ENCODE measurements at places on chromosomes 1 and 21.

DNA sequence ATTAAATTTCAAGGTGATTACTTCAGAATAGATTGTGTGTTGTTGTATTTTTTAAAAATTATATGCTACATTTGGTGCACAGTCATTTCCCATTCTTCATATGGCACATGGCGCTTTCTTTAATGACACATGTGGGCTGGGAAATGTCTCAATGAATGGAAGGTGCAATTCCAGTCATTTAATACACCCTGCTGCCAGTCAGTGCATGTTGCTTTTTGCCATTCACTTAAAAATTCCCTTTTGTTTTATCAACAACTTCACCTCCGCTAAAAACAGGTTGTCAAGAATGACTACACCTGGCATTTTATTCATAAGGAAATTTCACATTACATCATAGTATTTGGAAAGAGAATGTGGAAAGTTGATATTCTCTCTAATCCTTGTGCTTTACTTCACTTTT is 716.4 kb upstream of the ADAMTS5 start:
- DNase-seq = no peak

GRCh38 chr21:31634993-31635392 is 24.5 kb upstream of the SOD1 start:
- no peak for DNase-seq

GRCh38 chr1:176880955-176881595 is 283.4 kb downstream of the ASTN1 start:
- DNase-seq = no peak

- DNase-seq = no peak
Measured at GRCh38 chr1:244157731-244158438, 106.8 kb downstream of the ZBTB18 start.

- DNase-seq = no peak
Measured at GRCh38 chr1:156766298-156767100, 836 bp upstream of the PRCC start.

DNA sequence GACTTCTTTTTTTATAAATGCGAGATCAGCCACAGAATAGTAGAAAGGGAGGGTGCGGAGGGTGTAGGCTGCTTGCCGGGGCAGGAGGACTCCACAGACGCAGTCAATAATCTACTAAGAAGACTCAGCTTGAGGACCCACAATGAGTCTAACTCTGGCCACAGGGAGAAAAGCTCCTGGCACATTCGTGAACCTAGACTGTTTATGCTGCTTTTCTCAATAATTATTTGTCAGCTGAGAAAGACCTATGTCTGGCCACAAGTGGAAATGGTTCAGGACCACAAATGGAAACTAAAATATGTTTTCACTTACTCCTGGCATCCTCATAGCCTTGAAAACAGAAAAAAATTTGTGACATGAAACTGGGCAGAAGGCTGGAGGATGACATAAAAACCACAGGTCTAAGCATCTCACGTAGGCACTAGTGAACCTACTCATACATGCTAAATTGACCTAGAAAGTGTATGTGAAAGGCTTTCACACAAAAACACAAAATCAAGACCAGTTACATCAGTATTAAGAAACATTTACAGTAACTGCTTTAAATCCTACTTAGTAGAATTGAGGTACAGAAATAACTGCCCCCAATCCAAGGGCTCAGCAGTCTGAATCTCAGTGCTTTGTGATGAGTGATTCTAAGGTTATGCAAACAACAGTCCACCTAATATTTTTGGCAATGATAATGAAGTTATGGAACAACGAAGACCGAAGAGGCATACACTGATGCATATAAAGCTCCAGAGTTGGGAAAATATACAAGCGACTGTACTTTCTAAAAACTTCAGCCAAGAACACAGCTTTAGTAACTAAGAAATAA is 159.5 kb downstream of the SLC45A1 start:
- no peak for DNase-seq

DNA sequence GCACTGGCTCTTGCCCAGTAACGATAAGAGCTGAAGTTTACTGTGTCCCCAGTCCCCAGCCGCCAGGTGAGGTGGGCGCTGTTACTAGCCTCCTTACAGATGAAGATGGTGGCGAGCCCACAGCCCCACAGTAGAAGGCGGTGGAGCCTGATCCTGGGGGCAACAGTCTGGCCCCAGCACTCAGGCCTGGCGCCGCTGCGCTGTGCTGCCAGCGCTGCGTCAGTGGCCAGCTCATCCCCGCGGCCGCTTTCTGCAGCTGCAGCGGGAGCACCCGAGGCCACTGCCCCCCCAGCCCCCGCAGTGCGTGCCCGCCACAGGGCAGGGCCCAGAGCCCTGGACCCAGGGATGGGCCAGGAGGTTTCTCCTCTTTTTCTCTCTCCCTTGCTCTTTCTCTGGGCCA is 13.3 kb downstream of the H6PD start:
- no peak for DNase-seq

- DNase-seq = no peak
Measured at GRCh38 chr1:6461051-6461530, 4.9 kb downstream of the TNFRSF25 start.

DNA sequence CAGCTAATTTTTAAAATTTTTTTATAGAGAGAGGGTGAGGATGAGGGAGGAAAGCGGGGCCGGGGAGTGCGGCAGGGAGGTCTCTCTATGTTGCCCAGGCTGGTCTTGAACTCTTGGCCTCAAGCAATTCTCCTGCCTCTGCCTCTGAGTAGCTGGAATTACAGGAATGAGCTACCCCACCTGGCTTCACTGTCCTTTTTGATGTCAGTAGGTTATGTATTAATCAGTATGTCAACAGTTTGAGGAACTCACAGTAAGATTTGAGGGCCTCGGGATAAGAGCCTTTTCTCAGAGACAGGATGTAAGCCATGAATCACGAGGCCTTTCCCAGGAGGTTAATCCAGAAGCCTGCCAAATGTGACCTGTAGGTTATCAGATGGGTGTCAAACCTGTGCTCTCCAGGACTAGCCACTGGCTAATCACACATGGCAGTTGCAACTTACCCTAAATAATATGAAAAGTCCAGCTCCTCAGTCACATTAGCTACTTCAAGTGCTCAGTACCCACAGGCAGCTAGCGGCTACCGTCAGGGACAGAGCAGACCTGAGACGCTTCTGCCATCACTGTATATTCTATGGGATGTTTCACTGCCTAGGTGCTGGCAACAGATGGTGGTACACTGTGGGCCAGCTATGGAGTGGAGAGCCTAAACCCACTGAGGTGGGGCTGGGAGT is 33.1 kb downstream of the TRIM67 start:
- no peak for DNase-seq

DNA sequence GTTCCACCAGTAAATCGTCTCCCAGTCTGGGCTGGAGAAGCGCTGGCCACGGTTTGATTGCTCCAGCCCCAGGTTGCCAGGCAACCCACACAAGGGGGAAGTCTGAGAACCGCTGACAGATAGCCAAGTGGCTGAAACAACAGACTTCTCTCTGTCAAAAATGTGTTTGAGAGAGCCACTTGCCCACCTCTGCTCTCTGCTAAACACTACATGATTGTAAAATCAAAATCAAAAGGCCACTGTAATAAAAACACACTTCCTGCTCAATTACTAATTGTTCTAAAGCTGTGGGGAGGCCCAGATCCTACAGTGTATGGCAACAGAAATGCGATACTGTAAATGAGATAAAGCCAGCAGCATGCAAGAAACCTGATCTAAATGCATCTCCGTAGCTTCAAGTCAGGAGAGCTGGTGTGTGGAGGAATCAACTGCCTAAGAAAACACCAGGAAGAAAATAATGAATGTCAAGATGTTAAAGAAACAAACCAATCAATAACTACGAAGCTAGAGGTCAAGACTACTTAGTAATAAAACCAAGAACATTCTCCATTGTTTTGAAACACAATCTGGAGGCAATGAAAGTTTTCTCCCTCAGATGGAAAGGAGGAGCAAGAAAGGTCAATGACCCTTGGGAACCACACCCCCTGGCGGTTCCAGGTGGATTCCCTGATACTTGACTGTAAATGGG is 121.2 kb downstream of the SLC45A1 start:
- peak; percentile 27 for DNase-seq

GRCh38 chr1:8013800-8014199 is 12.3 kb downstream of the ERRFI1 start:
- no peak for DNase-seq

DNA sequence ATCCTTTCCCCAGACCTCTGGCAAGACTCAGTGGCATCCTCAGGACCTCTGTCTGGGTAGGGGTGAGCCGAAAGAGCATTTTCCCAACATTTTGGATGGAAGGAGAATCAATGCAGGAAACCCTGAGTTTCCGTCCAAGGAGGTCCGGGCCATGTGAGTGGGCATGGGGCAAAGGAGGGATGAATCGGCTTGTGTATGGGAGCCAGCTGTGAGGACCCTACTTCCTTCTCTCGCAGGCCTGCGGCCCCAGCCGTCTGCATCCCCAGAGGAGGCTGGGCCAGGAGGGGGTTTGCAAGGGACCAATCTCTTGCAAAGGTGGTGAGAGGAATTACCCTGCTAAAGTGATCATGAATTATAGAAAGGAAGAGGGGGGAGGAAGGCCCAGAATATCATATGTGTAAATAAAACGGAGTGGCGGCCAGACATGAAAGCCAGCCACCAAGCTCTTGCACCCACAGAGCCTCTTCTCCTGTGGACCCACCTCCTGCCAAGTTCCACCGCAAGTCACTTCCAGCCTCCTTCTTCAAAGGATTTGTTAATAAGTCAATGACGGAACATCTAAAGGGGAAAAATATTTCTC is 48.2 kb upstream of the POU3F1 start:
- DNase-seq = no peak

DNA sequence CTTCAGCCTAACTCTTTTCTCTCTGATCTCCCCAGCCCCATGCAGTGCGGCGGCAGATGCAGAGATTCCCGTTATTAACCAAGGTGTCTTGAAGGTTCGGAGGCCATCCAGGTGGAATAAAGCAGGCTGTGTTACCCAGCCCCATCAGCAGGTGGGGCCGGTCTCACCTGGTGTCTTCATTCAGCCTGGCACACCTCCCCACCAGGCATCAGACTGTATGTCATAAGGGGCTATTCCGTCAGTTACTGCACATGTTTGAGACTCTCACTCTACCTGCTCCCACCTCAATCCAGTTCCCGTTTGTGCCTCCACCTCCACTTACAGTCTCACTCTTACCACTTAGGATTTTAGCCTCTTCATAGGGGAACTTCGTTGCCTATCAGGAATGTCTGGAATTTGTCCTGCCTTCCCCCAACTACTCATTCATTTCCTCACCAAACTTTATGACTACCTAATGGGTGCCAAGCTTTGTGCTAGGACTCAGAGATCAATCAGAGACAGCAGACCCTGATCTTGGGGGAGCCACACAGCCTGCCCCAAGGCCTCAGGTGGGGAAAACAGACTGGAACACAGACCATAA is 170.2 kb downstream of the PLPP3 start:
- DNase-seq = no peak

GRCh38 chr1:23343221-23344110 is 618 bp downstream of the HNRNPR start:
- no peak for DNase-seq

DNA sequence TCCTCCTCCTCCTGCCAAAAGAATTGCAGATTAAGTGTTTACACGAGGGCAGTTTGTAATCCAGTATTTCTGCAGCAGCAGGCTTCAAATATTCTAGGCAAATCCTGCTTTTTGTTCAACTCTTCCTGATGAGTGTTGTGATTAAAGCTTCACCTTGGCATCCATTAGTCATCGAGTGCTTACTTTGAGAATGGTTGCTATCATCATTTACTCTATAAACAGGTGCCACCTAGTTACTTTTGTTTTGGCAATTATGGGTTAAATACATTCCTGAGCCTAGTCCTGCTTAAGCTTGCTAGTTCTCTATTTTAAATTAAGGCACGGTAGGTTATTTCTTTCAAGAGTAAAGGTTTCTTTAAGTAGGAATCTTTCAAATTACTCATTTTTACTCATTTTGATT is 20.3 kb downstream of the PDC start:
- no peak for DNase-seq

DNA sequence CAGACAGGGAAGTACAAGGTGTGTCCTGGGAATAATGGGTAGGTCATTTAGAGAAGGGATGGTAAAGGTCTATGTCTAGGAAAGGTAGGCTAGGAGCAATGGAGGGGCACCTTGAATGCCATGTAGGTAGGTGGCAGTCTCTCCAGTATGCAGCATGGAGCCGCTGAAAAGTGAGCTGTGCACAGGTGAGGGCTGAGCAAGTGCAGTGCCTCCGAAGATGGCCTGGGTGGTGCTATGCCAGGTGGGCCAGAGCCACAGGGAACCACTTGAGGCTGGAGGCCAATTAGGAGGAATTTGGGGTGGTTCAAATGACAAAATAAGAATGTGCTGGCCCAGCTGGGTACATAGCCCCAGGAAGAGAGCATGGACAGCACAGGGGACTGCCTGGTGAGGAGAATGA is 25.0 kb downstream of the RNU5D-1 start:
- no peak for DNase-seq

- DNase-seq = no peak
Measured at GRCh38 chr21:39109596-39110210, 73.5 kb downstream of the PSMG1 start.

- DNase-seq = no peak
Measured at GRCh38 chr21:14270631-14271030, 54.7 kb downstream of the RBM11 start.

GRCh38 chr1:188888386-188888785 is 1589.3 kb downstream of the BRINP3 start:
- no peak for DNase-seq

DNA sequence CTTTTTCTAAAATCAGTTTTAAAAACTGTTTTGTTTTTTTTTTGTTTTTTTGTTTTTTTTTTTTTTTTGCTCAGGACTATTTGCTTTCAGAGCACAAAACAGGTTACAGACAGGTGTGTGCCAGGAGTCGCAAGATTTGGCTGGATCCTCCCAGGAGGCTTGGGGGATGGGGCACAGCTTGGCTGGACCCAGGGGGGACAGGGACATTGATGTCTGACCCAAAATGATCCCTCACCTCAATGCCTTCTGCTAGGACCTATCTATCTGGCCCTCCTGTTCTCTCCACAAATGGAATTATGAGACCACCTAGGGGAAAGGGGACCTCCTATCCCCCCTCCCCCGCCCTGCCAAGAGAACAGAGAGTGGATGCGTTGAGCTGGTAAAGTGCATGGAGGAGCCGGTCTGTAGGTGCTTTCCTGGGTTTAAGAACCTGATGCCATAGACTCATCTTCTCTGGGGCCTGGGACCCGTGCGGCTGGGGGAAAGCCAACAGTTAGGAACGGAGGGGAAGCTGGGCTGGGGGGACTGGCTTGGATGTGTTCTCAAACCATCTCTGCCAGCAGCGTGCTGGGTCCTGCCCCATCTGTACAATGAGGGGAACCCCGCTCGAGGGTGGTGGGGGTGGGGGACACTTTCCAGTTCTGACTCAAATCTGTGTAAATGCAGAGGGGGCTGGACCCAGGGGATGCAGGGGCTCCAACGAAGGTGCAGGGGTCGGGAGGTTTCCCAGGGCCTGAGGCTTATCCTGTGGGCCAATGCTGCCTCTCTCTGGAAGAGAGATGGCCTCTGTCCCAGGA is 28.9 kb downstream of the RUNX3 start:
- DNase-seq = no peak

- DNase-seq = no peak
Measured at GRCh38 chr1:69572921-69573320, 5.2 kb downstream of the LRRC7 start.

GRCh38 chr1:228267962-228268880 is 60.4 kb downstream of the OBSCN start:
- DNase-seq = no peak

GRCh38 chr1:157007306-157007705 is 38.2 kb downstream of the ARHGEF11 start:
- DNase-seq = no peak

All from NCI-H1436 treated with DMSO at 0.1 percent for 48 hours (cell line).